NCI-H460 (cell line): ENCODE measurements at places on chromosomes 4 and X.

DNA sequence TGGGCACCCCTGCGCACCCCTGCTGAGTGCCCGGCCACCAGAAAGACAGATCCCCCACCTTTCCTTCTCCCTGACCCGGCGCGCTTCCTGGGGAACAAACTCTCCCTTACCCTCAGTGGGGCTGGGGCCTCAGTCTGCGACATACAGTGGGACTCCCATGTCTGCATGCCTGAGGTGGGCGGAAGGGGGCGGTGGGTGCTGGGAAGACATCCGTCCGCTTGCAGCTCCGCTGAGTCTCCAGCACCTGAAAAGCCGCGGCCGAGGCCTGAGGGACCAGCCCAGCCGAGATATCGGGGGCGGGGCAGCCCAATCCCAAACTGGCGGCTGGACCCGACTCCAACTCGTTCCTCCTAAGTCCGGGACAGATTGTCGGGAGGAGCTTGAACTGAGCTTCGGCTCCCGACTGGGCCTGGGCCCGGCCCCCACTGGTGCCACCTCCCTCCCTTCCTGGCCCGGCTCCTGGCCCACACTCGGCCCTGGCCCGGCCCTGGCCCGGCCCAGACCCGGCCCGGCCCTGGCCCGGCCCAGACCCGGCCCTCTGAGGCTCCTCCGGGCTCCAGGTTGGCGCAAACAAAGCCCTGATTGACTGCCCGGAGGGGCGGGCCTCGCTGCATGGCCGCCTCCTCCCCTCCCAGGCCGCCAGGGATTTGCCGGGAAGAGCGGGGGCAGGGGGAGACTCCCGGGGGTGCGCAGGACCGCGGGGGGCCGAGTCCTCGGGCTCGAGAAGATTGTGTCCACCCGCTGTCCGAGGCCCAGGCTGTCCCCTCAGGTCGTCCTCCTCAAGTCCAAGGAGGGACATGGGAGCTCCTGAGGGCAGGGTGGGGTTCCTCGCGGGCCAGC is 877 bp upstream of the SLC16A2 start:
- peak; percentile 18 for DNase-seq

- no peak for DNase-seq
These were observed 93.7 kb downstream of the GRIA3 start for GRCh38 chrX:123277821-123278220.

GRCh38 chrX:37627602-37628001 is 56.1 kb downstream of the LANCL3 start:
- no peak for DNase-seq

- DNase-seq, result no peak
These were observed 512.3 kb downstream of the CFAP47 start for GRCh38 chrX:36431819-36432218.

DNA sequence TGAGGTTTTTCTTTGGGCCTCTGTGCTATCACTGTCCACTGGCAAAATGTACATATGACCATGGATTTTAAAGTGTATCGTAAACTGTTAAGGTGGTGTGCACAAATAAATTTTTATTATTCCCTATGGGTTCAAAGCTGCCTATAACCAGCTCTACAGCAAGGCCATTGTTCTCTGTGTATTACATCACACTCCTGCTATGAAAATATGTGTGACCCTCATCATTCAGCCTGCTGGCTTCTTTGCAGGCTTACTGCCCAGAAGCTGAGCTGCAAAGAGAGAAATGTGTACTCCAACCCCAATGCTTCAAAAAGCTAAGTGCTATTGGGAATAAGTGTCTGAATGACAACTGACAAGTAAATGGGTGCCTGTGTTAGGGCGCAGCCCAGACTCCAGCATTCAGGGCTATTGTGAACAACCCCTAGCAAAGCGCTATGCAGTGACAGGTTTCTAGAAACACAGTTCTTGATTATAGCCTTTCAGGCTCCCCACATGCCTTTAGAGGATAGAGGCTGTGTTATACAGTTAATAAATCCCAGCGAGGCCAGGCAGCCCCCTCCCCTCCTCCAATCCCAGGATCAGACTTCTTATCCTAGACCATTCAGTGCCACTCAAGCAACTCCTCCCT is 220.4 kb upstream of the RADX start:
- DNase-seq, result no peak

DNA sequence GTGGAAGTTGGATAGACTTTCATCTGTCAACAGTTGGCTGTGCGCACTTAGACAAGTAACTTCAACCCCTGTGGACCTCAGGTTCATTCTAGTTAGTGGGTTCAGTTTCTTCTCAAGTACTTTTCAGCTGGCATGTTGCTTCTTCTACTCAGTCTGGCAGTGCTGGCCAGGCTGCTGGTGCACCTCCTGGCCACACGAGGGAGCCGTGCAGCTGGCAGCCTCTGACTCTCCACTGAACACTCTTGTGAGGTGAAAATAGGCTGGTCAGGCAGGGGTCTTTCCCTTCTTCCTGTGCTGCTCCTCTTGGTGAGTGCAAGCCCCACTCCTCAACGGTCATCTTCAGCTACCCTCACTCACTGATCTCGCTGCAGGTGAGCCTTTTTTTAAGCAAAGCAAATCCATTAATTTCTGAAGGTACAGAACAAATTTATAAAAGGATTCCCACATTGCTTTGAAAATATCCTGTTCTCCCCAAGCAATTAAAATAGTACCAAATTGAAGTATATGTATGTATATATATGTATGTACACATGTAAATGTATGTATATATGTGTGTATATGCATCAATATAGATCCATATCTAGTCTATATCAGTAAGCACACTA is 30.6 kb downstream of the LONRF3 start:
- peak; percentile 43 for DNase-seq

DNA sequence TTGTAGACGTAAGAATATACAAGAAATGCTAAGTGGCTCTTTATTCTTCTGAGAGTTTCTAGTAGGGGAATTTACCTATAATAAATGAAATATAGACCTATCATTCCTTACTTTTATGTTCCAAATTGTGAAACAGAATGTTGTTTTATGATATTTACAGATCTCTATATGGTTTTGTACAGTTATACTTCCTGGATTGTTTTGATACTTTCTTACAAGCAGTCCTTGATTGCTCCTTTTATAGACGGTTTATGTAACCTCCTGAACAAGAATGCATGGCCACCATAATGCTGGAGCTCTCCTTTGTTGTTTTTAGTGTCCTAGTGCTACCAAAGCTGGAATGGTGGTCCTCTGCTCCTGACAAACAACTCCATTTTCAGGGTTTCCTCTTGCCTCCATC is 91.7 kb upstream of the RPA4 start:
- no peak for DNase-seq

- DNase-seq, result peak; percentile 3
These were observed 81.2 kb downstream of the NPY1R start for GRCh38 chr4:163251204-163251603.

- DNase-seq, result no peak
These were observed 1110.5 kb downstream of the RAPGEF2 start for GRCh38 chr4:160213366-160213765.

GRCh38 chrX:17608888-17609287 is 128.4 kb upstream of the SCML1 start:
- no peak for DNase-seq

- no peak for DNase-seq
These were observed 26.3 kb upstream of the UBA6 start for GRCh38 chr4:67727124-67727850.

DNA sequence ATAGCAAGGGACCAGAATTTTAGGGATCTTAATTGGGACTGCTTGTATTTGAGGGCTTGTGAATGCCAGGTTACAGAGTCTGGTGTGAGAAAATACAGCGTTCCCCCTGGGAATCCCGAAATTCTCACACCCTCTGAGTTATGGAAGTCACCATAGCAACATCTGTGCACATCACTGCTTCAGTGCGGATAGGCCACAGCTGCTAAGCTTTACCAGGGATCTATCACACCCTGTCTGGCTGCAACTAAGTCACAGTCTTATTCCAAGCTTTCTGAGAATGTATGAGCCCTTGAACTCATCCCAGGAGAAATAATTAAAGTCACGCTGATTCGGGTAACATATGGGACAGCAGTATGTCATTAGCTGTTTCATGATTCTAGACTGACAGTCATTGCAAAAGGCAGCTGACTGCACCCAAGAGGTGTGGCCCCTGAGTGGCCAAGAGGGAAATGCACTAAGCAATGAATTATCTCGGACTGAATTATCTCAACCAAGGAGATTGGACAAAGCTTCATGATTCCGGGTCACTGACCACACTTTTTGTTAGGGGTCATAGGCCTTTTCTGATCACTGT is 46.7 kb upstream of the BTC start:
- DNase-seq, result no peak

- peak; percentile 56 for DNase-seq
These were observed 79.9 kb downstream of the SLC9A6 start for GRCh38 chrX:136065044-136065671.

DNA sequence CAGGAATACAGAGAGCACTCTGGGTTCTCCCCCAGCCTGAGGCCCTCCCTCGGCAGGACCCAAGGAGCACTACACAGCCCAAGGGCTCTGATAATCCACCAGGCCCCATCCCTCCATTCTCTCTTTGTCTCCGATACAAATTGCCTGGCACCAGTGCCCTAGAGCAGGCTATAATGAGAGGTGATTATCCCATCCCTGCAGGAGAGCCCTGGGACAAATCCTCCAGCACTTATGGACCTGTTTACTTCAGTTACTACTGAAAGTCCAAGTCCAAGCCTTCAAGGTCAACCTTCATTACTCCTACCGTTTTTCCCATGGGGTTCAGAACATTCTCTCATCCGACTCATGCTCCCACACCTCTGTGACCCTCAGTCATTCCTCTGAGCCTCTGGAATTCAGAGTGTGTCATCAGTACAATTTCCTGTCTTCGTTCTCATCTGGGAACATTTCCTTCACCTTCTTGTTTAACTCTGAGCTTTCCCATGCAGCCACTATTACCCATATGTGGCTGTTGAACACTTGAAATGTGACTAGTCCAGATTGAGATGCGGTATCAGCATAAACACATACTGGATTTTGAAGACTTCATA is 299.0 kb downstream of the RAPGEF2 start:
- peak; percentile 14 for DNase-seq

DNA sequence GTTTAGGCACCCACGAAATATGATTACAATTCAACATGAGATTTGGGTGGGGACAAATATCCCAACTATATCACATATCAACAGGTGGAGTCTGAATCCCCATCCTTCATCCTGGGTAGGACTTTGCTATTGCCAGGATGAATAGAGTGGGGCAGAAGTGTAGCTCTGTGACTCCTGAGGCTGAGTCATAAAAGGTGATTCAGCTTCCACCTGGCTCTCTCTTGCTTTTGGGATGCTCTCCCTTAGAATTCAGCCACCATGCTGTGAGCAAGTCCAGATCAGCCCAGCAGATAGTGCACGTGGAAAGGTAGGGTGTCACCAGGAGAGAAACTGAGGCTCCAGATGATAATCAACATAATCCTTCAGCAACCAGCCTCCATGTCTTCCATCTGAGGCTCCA is 193.8 kb upstream of the BCOR start:
- DNase-seq, result no peak

DNA sequence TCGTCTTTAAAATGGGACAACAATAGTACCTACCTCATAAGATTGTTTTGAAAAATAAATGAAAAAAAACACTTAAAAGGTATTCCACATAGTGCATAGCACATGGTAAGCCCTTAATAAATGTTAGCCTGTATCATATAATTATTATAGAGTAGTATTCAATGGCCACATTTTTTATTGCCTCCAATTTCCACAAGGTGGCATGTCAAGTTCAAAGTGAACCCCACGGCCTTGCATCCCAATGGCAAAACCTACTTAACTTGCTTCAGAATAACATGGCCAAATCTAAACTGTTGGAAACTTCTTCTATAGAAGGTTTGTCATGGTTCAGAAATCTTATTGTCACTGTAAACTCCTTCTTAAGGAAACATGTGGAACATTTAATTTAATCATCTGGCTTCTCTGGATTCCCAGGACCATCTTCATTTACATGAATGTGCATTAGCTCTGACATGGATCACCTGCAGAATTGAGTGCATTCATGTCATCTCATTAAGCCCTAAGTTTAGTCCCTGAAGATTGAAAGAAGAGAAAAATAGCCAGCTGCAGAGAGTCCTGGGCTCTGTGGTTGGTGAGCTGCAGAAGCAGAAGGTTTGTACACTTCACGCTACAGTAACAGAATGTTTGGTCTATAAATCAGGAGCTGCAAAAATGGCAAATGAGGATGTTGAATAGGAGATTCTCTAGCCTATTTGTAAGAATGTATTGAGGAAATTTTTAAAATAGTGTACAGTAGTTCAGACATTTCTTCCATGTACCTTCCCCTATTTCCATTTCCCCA is 61.0 kb downstream of the ANXA3 start:
- peak; percentile 38 for DNase-seq

DNA sequence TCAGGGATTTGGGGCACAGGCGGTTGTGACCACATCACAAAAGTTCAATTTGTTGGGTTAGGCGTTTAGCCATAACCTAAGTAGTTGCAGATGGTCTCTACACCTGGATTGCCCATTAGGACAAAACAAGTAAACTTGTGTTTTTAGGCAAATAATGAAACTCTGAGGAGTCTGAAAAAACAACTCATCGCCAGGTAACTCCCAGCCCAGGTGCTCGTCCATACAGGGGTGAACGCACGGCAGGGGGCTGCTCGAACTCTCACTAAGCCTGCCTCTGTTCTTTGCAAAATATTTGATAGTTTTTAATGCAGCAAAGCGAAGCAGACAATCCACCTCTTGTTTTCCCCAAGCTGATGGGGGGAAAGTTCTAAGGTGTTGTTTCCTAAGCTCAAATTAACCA is 559 bp upstream of the RHOH start:
- DNase-seq, result no peak

GRCh38 chr4:140866492-140867005 is 110.4 kb upstream of the TBC1D9 start:
- no peak for DNase-seq

DNA sequence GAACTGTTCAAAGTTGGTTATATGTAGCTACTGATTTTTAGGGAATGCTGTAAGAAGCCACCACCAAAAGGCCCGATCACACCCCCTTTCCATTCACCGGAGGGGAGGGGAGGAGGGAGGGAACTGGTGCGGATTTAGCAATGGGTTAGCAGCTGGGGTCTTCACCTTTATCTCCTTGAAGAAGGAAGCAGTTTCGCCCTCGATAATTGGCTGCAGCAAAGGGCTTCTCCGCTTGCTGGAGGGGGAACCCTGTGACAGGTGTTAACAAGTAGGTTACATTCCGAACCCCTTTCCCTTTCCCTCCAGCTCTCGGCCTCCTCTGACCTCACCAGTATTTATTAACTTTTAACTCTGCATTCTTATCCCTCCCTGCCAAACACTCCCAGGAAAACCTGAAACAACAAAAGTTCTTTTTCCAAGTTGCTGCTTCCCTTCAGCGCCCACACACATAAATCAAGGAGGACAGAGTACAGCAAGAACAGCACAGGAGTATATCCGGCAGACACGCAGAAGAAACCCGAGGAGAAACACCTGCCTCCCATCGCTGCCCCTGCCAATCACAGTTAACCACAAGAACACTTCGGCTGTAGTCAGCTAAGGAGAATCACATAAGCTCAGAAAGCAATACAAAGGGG is 39.8 kb upstream of the NAP1L5 start:
- DNase-seq, result no peak

- no peak for DNase-seq
These were observed 673.0 kb downstream of the TLL1 start for GRCh38 chr4:166546009-166546408.

GRCh38 chr4:52841682-52842456 is 20.2 kb upstream of the RASL11B start:
- DNase-seq, result no peak
